ENCODE measurements at places on chromosomes 3 and 15.

- DNase-seq: no peak
Measured at GRCh38 chr15:68626283-68626682, 47.5 kb downstream of the CORO2B start.

- DNase-seq: no peak
Measured at GRCh38 chr3:188397766-188398705, 244.1 kb downstream of the LPP start.

GRCh38 chr3:105868431-105868741 is 426 bp downstream of the CBLB start:
- DNase-seq: no peak

DNA sequence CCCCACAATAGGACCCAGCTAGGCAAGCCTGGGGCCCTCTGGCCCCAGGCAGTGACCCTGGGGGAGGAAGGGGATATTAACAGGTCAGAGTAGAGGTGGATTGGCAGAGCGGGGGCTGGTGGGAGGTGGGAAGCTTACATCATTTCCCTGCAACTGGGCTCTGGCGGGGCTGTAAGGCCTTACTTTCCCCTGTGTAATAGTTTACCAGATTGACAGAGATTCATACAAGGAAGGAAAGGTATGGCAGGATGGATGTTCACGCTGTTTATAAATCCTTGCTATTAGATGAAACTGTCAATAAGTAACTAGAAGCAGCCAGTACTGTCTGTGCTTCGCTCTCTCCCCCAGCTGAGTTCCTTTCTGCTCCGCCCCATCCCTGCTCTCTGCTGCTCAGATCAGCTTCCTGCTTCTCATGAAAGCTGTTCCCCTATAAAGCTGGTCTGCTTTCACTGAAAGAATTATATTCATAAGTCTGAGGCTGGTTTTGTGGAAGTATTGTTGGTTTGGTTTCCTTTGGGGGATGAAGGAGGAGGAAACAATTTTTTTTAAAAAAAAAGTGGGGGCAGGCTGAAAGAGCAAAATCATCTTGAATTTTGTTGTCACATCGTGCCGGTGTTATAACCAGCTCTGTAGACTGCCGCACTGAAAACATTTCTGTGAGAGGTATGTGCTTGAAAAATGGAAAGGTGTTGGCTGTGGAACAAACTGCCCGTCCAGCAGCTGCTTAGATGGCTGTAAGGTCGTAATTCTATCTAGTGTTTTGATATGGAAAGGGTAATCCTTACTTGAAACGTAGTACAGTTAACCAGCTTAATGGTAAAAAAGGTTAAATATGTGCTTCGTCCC is 76.4 kb downstream of the BBX start:
- DNase-seq: peak; percentile 51

- no peak for DNase-seq
Measured at GRCh38 chr3:193859195-193859594, 266.2 kb downstream of the OPA1 start.
